Hepatocyte (in vitro differentiated cells): ENCODE measurements at places on chromosomes 1 and 21. TPM values are rescaled to one million over a fixed set of nuclear protein-coding genes. Genes with fewer than 3 reads are reported as not detected.

DNA sequence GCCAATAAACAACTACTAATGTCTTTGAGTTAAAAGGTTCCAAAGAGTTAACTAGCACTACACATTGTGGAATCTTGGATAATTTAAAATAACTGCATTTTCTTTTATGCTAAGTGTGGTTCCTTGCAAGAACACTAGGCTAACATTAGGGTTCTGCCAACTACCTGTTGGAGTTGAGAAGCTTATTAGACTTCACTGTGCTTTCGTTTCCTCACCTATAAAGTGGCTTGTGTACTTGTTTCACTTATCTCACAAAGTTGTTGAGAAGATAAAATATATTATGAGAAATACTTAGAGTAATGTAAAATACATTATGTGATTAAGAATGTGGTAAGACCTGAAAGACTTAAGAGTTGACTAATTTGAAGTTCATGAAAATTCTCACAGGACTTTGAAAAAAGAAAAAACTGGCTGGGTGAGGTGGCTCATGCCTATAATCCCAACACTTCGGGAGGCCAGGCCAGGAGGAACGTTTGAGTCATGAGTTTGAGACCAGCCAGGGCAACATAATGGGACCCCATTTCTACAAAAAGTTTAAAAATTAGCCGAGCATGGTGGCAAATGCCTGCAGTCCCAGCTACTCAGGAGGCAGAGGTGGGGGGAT lies 5.6 kb upstream of the RRAGC start:
- no peak for DNase-seq

- no peak for DNase-seq
Measured at GRCh38 chr21:38817371-38818324, 11.9 kb downstream of the ETS2 start.

GRCh38 chr1:167683641-167684502 lies 37.9 kb upstream of the MPZL1 start:
- DNase-seq: peak; percentile 20

DNA sequence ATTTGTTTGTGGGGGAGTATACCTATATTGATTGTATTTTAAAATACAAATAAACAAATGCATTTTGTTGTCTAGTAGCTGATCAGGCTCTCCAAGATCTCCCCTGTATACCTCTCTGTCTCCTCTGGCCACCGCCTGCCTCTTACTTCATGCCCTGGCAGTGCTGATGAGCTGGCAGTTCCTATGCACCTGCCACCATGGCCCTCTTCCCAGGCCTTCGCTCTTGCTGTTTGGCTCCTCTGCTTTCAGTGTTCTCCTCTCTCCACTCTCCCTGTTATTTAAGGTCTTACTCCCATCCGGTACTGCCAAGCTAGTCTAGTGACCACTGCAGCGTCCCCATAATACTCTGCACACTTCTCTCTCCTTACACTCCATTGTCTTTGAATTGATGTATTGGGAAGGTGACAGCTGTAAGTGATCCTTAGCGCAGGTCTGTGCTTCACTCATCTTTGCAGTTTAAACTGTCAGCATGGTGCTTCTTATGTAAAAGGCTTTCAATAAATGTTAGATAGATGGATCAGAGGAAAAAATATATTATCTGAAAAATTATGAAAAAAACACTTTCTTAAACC lies 88.1 kb upstream of the ATP1A1 start:
- no peak for DNase-seq

Gene GREM2
- polyA plus RNA-seq: 4.0 and 5.6 TPM in 2 replicates
